ENCODE measurements at places on chromosomes 1 and 21. TPM values are rescaled to one million over a fixed set of nuclear protein-coding genes. Genes with fewer than 3 reads are reported as not detected.

Gene CFAP107
- 1.1 TPM for total RNA-seq

Gene NMNAT2
- total RNA-seq: 0.27 TPM

Gene SPRR1A
- not detected for total RNA-seq

Gene PMF1
- total RNA-seq: 125 TPM

Gene ADGRL2
- 34.0 TPM for total RNA-seq

Gene ACAP3
- 43.2 TPM for total RNA-seq

Gene SDHC
- total RNA-seq: 59.0 TPM

Gene AADACL3
- not detected for total RNA-seq

Gene B4GALT2
- total RNA-seq: 63.9 TPM

Gene LRRIQ3
- 5.7 TPM for total RNA-seq

Gene OR2G6
- total RNA-seq: not detected

Gene CHRM3
- total RNA-seq: 2.2 TPM

Gene H6PD
- 52.8 TPM for total RNA-seq

Gene SYTL1
- 94.7 TPM for total RNA-seq

Gene BCAN
- not detected for total RNA-seq

Gene SYCP1
- not detected for total RNA-seq

Gene PPT1
- total RNA-seq: 86.2 TPM

Gene BRINP3
- total RNA-seq: 3.0 TPM

Gene COL8A2
- 10.7 TPM for total RNA-seq

Gene SH2D2A
- total RNA-seq: 0.80 TPM

Gene KIF17
- total RNA-seq: 12.6 TPM

Gene HYI
- total RNA-seq: 104 TPM

Gene VWA1
- 191 TPM for total RNA-seq

Gene CRYZ
- total RNA-seq: 41.9 TPM

Gene FNDC5
- 1.5 TPM for total RNA-seq

Gene C1orf141
- total RNA-seq: not detected

Gene S100A3
- total RNA-seq: 0.46 TPM

Gene RHBDL2
- 3.5 TPM for total RNA-seq

Gene TMEM52
- total RNA-seq: 43.3 TPM

Gene AP4B1
- 5.0 TPM for total RNA-seq

Gene TLR5
- 14.2 TPM for total RNA-seq

Gene MNDA
- total RNA-seq: 11.4 TPM

Gene MUTYH
- total RNA-seq: 27.4 TPM

Gene C1QA
- total RNA-seq: 83.7 TPM

Gene DCST2
- total RNA-seq: 5.3 TPM

Gene LCE1C
- total RNA-seq: 8.6 TPM

Gene TFF3
- 30.6 TPM for total RNA-seq

Gene STK40
- 111 TPM for total RNA-seq

Gene AVPR1B
- not detected for total RNA-seq

Gene TTC22
- total RNA-seq: 30.4 TPM

Gene CD247
- total RNA-seq: not detected

Gene ADAMTS4
- 3.4 TPM for total RNA-seq

Gene CD1E
- total RNA-seq: 1.2 TPM

Gene SMCP
- total RNA-seq: not detected

Gene RPS27
- 1,937 TPM for total RNA-seq

Gene CYP4A11
- total RNA-seq: not detected

Gene KCNE1
- 6.7 TPM for total RNA-seq

Gene ALX3
- total RNA-seq: 0.74 TPM

Gene LYSMD1
- 19.3 TPM for total RNA-seq

Gene MYBPH
- total RNA-seq: not detected

Gene GABRD
- total RNA-seq: 7.6 TPM

Gene ADAM30
- not detected for total RNA-seq

Gene ERMAP
- total RNA-seq: 15.5 TPM

Gene PRAMEF9
- total RNA-seq: not detected

Data from prostate gland (tissue), 2 donors.